Midbrain (tissue), 1 donor: ENCODE measurements at places on chromosomes 2 and 18.

GRCh38 chr2:240324312-240325015, 111.0 kb upstream of the GPC1 start:
- DNase-seq: no peak

GRCh38 chr2:232891621-232892071, 21.6 kb downstream of the SNORC start:
- no peak for DNase-seq

DNA sequence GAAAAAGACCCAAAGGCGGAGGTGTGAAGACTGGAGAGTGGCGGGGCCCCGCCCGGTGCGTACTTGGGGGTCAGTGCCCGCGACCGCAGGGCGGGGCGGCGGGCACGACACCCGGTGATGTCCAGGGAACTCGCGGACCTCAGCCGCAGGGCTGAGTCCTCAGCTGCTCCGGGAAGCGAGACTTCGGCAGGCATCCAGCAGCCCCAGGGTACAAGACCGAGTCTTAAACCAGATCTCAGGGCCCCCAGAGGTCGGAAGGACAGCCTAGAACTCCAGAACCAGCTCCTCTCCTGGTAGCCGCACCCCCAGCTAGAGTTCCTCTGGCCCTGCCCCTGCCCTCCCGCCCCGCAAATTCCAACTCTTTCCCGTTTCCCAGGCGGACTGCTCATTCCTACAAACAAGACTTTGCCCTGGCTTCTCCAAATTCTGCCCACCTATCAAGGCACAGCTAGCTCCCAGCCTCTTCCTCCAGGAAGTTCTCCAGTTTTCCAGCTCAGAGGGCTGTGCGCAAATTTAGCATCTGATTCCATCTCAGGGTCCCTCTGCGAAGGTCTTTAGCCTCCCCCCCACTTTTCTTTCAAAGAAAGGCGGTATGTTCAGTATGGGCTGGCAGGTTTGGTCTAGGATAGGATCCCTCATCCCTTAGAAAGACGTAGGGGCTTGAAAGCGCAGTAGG, 26.0 kb upstream of the NOTO start:
- DNase-seq: no peak

DNA sequence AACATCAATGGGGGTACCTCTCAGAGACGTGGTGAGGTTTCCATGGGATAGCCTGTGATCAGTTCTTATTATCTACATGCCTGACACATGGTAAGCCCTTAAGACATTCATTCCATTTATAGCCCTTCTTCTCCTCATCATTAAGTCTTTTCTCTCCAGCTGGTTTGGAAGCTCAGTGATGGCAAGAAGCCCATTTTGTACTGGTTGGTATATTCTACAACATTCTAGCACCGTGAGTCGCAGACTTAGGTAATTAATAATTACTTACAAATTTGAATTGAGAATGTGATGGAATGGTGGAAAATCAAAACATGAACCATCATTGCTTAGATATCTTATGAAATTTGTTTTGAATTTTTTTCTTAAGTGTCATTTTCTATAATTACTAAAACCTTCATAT, 472.6 kb downstream of the DLGAP1 start:
- DNase-seq: no peak

- DNase-seq: no peak
Measured at GRCh38 chr2:28136556-28136955, 246.0 kb downstream of the BABAM2 start.

DNA sequence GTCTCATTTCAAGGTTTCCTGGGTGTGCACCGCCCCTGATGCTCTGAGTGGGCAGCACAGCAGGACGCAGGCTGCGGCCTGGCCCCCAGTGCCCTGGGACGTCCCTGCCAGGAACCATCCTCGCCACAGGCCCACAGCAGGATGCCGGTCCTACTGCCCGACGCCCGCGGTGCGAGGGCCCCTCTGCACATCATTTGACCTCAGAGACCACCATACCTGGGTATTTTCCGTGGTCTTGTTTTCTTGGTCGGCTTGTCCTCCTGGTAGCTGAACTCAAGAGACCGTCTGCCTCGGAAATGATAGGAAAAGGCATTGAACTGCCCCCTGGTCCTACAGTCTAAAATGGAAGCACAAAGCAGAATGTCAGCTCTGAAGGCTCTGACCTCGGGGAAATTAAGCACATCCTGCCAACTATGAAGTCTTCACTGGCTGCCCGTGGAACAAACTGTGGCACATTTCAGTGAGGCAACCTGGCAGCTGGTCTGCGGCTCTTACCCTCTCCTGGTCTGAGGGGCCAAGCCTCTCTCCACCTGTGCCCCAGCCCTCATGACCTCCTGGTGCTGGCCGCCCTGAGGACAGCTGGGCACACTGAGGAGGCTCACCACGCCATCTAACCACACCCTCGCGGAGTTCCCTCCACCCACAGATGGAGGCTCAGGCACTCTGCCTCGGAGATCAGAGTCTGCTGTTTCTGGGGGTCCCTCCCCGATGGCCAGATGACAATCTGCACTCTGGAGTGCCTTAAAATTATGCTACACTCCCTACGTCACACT, 105.0 kb downstream of the PXDN start:
- DNase-seq: no peak

DNA sequence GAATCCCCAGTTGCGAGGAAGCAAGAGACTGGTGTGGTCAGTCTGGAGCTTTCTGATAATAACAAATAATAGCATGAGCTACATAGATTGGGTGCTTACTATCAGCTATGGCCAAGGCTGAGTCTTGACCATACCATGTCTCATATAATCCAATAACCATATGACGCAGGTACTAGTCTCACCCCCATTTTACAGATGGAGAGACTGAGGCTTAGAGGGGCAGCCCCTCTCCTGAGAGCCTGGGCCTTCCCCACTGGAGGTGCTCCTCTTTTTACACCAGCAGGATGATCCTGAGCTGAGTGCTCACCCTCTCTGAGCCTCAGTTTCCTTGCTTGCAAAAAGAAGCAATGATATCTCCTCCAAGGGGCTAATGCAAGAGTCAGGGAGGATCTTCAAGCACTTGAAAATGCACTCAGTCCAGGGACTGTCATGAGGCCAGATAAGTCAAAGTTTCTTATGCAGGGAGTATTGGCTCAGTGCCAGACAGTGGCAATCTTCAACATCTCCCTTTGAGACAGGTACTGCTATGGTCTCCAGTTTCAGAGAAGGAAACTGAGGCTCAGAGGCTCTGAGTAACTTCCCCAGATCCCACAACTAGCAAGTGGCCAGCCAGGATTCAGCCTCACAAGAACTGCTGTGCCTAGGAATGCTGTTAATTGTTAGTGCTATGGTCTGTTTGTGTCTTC, 149.7 kb downstream of the TFCP2L1 start:
- no peak for DNase-seq

GRCh38 chr2:55012672-55013484, 37.4 kb downstream of the RTN4 start:
- no peak for DNase-seq

- DNase-seq: no peak
Measured at GRCh38 chr2:181440919-181441318, 16.3 kb upstream of the ITGA4 start.

- DNase-seq: no peak
Measured at GRCh38 chr18:74066018-74066417, 81.6 kb downstream of the FBXO15 start.

DNA sequence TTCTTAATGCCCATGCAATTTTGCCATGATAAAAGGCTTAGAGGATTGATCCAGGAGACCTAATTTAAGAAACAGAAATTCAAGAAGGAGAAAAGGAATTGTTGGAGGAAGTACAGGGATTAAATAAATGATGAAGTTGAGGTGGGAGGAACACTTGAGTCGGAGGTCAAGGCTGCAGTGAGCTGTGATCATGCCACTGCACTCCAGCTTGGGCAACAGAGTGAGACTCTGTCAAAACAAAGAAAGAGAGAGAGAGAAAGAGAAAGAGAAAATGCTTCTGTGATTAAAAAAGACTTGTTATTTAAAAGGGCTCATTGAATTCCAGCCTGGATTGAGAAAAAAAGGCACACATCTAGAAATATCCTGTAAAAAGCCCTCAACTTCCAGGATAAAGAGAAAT, 123.2 kb downstream of the B3GNT2 start:
- DNase-seq: no peak

- peak; percentile 53 for DNase-seq
Measured at GRCh38 chr2:70340761-70341476, 39.1 kb upstream of the FAM136A start.

GRCh38 chr2:180715044-180715443, 265.4 kb upstream of the UBE2E3 start:
- no peak for DNase-seq

- peak; percentile 17 for DNase-seq
Measured at GRCh38 chr18:33440060-33441043, at the start of gene CCDC178. CCDC178 (minus strand) TSS chr18:33440721; CDS start chr18:33412088, 28,633 bp downstream.

DNA sequence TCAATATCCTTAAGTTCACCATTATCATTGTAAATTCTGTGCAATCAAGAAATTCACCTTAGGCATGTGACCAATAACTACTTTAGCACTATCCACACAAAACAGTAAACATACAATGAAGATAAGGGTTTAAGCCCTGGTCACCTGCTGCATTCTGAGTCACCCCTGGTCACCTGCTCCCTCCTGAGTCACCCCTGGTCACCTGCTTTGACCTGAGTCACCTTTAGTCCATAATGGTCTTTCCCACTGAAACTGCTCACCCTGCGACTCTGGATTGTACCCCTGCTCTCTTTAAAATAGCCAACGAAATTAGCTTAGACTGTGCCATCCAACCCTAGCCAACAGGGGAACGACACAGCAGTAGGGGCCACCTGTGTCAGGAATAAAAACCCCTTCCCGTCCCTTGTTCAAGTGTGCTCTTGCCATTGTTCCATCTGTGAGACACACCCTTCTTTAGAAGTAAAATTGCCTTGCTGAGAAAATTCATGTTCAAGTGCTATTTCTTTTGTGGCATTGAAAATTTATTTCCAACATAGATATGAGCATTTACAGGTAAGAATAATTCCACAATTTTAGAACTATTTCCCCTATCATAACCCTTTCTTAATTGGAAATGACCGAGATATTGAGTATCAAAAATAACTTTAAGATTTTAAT, 902.8 kb downstream of the DSC3 start:
- DNase-seq: no peak

GRCh38 chr2:6398421-6398820, 467.3 kb downstream of the CMPK2 start:
- no peak for DNase-seq

GRCh38 chr18:32468147-32468845, 2.4 kb downstream of the GAREM1 start:
- peak; percentile 36 for DNase-seq

GRCh38 chr2:56184500-56185011, 766 bp downstream of the CCDC85A start:
- DNase-seq: no peak

DNA sequence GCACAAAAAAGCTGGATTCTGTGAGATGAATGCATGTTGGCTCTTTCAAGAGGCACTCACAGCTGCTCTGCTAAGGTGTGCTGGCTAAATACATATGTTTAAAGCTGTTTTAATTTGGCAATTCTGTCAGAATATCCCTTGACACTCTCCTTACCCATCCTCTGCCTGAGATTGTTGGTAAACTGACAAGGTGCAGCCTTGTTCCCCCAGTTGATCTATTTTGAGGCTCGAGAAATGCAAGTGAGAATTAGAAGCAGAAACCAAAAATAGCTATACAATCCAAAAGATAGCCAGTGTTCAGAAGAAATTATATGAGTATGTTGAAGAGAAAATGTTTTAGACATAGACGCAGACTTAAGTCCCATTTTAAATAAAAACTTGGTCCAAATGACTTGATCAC, 971.7 kb upstream of the GYPC start:
- no peak for DNase-seq

- no peak for DNase-seq
Measured at GRCh38 chr2:232604535-232604934, 28.9 kb upstream of the EFHD1 start.

- DNase-seq: peak; percentile 49
Measured at GRCh38 chr2:135797497-135798274, 39.3 kb downstream of the LCT start.

DNA sequence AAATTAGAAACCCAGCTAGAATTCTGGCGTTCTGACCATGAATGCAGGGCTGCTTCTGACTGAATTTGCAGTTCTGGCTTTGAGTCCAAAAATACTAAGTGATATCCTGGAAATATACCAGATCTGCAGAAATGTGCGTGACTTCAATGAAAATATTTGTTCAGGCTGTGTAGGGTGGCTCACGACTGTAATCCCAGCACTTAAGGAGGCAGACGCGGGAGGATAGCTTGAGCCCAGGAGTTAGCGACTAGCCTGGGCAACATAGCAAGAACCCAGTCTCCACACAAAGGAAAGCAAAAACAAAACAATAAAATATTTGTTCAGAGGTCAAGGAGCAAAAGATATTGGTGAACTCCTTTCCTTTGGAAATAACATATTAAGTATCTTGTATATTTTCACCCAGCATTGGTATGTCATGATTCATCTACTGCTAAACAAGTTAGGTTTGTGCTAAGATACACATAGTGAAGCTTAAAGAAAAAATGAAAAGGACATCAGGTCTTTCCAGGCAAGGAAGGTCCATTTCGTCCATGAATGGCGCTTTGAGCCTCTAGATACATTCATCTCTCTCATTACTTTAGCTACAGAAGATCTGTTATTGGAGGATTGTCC, 239.2 kb downstream of the CMPK2 start:
- DNase-seq: no peak

DNA sequence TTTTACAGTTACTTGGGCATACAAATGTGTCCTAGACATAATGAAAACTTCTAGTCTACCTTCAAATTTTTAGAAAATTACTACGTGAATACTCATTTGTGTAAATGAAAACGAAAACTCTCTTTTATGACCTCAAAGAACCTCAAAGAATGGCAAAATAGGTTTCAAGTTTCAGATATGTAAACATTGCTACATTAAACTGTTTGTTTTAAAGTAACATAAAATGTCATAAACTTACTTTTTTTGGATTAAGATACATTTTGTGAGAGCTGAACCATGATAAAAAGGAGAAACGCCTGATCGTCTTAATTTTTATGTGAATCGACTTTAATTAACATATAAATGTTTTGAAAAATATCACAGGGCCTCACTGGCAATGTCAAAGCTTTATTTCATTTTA, 91.4 kb downstream of the PPP1R1C start:
- DNase-seq: no peak

GRCh38 chr18:45628979-45629958, 14.0 kb downstream of the SLC14A2 start:
- no peak for DNase-seq

DNA sequence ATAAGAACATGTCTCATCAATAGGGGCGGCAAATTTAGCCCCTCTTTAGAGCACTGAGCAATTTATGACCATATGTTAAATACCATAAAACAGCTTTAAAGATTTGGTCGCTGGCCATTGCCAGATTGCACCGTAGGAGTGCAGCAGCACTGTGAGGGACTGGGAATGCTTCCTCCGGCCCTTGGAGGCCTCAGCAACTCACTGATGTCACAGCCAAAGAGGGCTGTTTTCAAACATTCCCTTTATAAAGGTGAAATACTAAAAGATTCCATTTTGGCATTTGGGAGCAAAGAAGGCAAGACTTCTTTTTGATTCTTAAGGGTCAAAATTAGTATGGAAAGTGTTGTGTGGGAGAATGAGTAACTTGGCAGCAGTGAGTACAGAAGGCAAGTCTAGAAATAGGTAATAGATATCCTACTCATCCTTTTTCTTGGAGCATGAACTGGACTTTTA, 63.7 kb downstream of the BABAM2 start:
- no peak for DNase-seq
